ENCODE measurements at places on chromosomes 7 and 10. TPM values are rescaled to one million over a fixed set of nuclear protein-coding genes. Genes with fewer than 3 reads are reported as not detected.
A peak's percentile ranks its signal among the peaks of the same experiment; 100 is the strongest.

ERVW-1 gene
- not detected for total RNA-seq

ABCB4 gene
- total RNA-seq, result not detected

H2BK1 gene
- total RNA-seq, result 5.6 TPM

GIMAP1 gene
- total RNA-seq, result 124 TPM

SGCE gene
- not detected for total RNA-seq

CAMK1D gene
- 32.8 TPM for total RNA-seq

IGF2BP3 gene
- total RNA-seq, result 1.8 TPM

RNF133 gene
- total RNA-seq, result not detected

CCL24 gene
- not detected for total RNA-seq

ZDHHC4 gene
- total RNA-seq, result 31.8 TPM

NUDCD3 gene
- total RNA-seq, result 79.4 TPM

INMT gene
- 5.0 TPM for total RNA-seq

ST8SIA6 gene
- 0.43 TPM for total RNA-seq

OR13A1 gene
- total RNA-seq, result not detected

CH25H gene
- not detected for total RNA-seq

DNA sequence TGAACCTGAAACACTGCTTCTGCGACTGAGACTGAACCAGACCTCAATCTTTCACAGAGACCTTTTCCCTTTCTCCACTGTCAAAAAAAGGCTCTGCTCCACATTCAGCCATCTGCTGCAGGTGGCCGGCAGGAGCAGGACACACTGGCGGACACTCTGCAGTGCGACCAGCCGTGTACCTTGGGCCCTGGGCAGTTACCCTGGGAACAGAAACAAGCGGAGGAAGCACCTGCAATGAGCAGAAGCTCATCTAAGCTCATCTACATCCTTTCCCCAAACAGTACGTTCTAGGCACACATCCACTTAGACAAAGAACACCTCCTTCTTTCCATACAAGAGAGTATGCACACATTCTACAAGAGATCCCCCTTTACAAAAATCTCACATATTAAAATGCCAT is 22.8 kb downstream of the VOPP1 start:
- no peak for DNase-seq

GRCh38 chr10:115851695-115852094 is 421.3 kb downstream of the GFRA1 start:
- DNase-seq, result no peak

DNA sequence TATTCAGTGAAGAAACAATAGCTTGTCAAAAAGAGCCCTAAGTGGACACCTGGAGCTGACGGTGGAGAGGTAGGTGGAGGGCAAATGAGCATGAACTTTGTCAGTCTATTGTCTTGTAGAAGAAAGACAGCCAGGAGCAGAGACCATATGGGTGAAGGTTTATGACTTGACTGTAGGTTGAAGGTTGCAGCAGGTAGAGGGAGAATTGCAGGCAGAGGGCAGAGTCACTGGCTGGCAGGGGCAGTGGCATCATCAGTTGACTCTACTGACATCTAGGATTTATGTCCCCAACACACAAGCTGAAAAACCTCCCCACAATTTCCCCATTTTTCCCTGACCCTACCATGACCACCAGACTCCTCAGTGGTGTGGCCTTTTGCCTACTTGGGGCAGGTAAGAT is 243.6 kb upstream of the PRSS58 start:
- DNase-seq, result no peak

- peak; percentile 76 for DNase-seq
These were observed 16.3 kb upstream of the ZMIZ1 start for GRCh38 chr10:79052291-79053080.

GRCh38 chr7:47295606-47296005 is 286.3 kb downstream of the TNS3 start:
- DNase-seq, result no peak

DNA sequence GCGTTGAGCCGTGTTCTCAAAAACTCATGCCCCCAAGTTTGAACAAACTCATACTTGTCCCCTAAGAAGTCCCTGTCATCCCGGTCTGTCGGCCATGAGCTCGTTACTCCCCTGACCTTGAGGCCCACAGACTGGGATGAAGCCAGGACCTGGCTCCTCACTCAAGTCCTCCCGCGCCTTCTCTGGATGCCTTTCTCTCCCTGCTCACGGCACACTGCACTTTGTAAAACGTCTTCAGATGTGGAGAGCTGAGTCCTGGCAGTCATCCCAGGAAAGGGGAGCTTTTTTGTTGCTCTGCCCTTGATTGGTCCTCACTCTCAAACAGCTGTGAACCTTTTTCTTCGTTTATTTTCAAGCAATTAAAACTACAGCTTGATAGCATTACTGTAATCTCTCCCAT is 110.8 kb downstream of the JAZF1 start:
- no peak for DNase-seq

DNA sequence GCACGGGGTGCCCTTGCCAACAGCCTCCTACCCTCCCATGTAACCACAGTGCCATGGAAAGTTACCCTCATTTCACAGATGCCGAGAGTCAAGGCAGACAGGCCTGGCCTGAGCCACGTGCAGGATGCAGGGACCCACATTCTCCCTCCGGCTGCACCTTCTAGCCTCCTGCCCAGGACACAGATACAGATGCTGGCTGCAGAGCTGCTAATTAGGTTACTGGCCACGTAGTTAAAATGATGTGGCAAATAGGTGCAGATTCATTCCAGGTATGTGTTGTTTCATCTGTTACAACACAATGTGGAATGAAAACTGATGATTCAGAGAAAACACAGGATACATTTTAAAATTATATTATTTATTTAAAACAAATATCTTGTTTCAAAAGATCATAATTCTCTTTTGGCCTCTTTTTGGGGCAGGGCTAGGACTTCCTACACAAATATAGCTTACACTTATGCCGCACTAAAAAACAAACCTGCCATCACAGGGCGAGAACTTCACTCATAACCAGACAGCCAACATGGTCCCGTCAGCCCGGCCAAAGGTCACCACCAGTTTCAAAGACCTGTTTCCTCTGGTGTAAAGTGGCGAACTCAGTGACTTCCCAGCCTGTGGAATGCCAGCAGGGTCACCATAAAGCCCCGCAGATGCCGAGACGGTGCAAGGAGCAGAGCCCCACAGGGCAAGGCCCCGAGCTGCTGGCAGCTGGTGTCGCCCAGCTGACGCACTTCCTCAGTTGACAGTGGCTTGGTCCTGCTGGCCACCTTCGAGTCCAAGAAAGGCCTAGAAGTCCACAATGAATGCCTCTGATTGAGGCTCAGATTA is 83.5 kb downstream of the TNS3 start:
- no peak for DNase-seq

DNA sequence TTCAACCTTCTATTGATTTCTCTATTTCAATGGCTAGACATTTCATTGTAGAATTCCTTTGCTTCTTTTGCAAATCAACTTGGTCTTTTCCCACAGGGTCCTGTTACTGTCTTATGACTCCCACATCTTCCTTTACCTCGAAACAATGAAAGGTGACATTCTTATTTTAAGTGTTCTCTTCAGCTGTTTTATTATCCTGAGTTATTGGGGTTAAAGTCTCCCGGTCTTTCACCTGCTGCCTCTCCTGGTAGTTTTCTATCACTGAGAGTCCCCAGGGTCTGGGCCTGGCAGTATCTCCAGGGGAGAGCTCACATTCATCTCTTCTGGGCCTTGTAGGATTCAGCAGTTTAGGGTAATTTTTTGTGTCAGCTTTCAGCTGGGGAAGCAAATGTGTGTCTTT is 95.8 kb downstream of the HECW1 start:
- DNase-seq, result no peak

GRCh38 chr10:115593060-115593459 is 499.9 kb downstream of the ATRNL1 start:
- no peak for DNase-seq

DNA sequence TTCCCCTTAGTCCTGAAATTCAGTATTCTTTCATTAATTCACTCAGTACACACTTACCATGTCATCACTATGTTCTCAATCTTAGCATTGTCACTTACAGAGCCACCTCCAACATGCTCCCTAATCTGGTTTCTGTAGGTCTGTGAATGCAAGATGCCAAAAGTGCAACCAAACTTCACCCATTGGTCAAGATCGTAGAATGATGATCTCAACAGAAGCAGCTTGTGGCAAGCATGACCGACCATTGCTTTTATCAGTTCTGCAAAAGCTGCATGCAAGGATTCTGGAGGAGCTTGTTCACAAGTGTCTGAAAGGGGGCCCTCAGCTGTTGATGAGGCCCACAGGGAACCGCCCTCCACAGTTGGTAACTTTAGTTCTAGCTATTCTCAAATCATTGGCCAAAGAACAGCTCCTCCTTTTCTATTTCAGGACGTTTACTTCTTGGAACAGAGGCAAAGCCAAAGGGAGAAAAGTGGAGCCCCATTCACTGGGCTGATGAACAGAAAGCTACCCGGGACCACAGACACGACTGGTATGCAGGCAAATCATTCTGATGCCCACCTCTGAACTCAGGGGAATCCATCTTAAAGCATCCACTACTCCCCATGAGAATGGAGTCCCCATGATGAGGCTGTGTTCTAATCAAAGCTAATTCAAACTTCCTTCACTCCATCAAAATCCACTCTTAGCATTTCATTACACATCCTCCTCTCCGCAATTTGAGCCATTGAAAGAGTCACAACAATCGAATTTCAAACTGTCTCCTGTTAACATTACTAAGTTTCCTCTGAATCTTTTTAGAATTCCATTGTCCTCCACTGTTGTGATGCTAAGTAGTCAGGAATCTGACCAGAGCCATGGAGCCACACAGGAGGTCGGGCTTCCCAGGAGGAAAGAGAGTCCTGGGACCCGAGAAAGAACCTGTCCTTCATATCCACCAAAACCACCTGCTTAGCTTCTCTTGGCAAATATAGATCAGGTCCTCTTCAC is 13.9 kb downstream of the GRB10 start:
- no peak for DNase-seq

GRCh38 chr10:3067118-3067858 is at the start of gene PFKP:
Gene PFKP, plus strand, starts transcription at chr10:3067548. Its CDS starts 48 bp downstream, at chr10:3067596.
- DNase-seq, result peak; percentile 33

GRCh38 chr7:17846935-17847334 is 93.4 kb downstream of the SNX13 start:
- no peak for DNase-seq

DNA sequence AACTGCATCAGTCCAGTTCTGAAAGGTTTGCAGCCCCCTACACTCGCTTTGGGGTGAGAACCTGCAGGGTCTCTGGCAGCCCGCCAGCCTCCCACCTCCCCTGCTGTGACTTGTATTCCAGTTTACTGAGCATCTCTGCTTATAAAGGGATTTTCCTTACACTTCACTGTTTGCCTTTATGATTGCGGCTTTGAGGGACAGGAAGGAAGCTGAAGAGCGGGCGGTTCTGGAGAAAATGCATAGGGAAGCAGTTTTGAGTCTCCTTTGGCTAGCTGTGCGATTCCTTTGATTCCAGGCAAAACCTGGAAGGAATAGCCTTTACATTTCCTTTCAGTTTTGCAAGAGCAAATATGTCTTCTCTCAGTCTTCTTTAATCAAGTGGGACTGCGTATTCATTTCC is 65.0 kb upstream of the TRIM8 start:
- DNase-seq, result no peak

DNA sequence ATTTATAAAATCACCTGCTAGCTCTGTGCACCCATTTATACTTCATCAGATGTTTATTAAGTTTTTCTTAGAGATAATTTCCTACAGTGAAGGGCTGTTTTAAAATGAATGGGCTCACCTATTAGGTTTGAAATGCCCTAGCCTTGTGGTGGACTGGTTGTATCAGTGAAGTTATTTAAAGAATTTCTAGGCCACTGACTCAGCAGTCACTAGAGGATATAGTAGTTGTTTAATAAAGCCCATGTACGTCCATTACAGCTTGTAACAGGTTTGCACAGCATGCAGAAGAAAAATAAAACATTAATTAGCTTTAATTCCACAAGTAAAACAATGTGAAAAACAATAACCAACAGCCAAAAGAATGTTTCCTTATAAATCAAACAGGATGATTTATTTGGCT is 128.0 kb downstream of the RSU1 start:
- no peak for DNase-seq

DNA sequence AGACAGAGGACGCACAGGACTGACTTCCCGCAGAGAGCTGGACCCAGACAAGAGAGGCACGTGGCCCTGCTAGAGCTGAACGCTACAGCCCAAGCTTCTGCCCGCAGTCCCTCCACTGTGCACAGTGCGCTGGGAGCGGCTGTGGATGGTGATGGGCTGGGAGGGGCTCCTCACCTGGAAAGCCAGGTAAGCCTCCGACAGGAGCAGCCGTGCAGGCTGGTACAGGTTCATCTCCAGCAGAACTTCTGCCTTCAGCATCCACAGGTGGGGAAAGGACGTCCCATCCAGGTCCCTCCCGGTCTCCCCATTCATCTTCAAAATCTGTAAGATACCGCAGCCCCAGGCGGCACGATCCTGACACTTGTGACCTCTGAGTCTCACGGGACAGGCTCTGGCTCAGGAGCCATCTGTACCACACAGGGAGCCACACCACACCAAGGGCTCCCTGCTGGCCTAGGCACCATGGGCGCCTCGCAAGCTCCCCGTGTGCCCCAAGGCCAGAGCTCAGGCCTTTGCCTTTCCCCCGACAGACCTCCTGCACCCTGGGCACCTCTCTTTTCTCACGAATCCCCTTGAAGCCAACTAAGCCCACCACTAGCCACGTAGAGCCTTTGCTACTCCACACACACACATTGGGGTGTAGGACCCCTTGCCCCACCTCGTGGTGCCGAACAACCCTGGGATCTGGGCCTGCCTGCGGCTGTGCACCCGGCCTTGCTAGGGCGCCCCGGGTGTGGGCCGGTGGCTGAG is 76.3 kb downstream of the CFAP46 start:
- DNase-seq, result no peak

GRCh38 chr7:10723832-10724231 is 249.8 kb upstream of the PHF14 start:
- no peak for DNase-seq

GRCh38 chr7:41182782-41183181 is 520.1 kb downstream of the INHBA start:
- DNase-seq, result no peak

DNA sequence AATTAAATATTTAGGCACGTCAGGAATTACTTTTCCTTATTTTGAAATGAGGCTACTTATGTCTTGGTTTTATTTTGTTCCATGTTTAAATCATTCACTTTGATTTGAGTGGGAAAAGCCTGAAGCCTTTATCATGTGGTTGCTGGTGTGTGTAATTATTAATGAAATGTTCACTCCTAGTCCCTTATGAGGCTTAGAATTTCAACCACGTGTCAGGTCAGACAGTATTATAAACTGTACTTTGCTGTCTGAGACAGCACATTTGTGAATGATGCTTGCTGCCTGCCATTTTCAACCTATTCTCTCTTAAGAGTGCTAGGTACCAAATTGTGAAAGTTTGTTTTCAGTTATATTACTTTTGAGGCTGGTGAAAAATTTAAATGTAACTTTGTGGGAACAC is 58.9 kb downstream of the COL17A1 start:
- DNase-seq, result no peak

Measured in naive thymus-derived CD4-positive, alpha-beta T cell (primary cell).